ENCODE measurements at places on chromosomes 6 and 20.

GRCh38 chr6:148272597-148272996 lies 70.0 kb upstream of the SASH1 start:
- no peak for DNase-seq

- DNase-seq: no peak
Observed at GRCh38 chr6:44892579-44892978, 435.6 kb upstream of the RUNX2 start.

DNA sequence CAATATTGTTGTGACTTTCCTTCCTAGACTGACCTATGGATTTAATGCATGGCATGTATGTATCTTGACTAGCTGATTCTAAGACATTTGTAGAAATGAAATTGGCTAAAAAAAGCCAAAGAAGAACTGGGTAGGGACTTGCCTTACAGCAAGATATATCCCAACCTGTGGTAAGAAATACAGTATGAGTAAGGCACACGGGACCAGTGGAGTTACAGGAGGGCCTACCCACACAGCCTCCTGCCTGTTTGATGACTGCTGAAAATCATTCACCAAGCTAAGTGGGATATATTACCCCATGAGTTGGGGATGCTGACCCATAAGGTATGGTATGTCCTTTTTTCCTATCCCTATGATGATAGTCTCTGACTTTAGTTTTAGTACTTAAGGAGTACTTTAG lies 112.2 kb downstream of the INSM1 start:
- no peak for DNase-seq

GRCh38 chr6:1724616-1725015 lies 114.9 kb downstream of the FOXC1 start:
- no peak for DNase-seq

DNA sequence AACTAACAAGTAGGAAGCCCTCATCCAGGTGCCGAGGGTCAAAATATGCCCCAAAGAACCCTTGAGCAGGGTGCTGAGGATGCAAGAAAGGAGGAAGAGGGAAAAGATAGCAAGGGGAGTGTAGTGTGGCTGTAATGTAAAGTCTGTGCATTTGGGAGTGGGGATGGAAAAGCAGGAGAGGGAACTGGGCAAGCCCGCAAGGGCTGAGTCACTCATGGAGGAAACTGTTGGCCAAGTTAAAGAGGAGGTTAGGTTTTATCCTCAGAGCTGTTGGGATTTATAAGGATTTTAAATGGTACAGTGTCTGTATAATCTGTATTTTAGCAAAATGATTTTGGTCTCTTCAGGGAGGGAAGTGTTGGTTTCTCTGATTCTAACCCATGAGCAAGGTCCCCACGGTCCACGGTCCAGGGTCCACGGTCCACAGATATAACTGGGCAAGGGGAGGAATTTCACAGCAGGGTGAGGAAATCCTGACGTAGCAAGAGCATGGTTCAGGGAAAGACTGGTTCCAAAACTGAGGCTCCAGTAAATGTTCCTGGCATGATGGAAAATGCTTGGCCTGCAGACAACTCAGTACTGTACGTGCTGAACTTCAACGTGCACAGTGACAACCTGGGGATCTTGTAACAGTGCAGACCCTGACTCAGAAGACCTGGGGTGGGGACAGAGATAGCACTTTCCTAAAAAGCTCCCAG lies 759.8 kb downstream of the PTPRT start:
- DNase-seq: no peak

GRCh38 chr6:44309092-44309491 lies 4.1 kb downstream of the AARS2 start:
- DNase-seq: no peak

- DNase-seq: no peak
Observed at GRCh38 chr20:9507544-9508239, 6.7 kb upstream of the LAMP5 start.

- no peak for DNase-seq
Observed at GRCh38 chr6:10151144-10151915, 263.5 kb downstream of the TFAP2A start.

- DNase-seq: no peak
Observed at GRCh38 chr6:87333591-87334181, 4.6 kb upstream of the GJB7 start.

- no peak for DNase-seq
Observed at GRCh38 chr6:127090051-127090450, 28.4 kb upstream of the RSPO3 start.

GRCh38 chr6:55033016-55033546 lies 141.2 kb upstream of the HCRTR2 start:
- no peak for DNase-seq

GRCh38 chr6:140063021-140063399 lies 688.6 kb upstream of the CITED2 start:
- no peak for DNase-seq

DNA sequence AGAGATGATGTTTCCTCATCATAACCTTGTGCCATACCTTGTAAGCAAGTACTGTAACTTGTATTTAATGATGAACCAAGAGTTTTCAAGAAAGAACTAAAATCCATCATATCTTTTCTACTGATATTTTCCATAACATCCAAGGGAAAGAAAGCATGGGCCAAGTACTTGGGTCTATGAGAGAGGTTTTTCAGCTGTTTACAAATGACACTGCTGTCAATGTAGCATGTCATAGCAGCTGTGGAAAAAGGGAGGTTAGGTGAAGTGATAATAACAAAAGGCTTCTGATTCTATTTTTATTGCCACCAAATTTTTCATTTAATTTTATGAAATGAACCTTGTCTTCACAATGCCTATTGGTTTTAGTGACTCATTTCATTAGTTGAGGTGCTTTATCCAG lies 482.3 kb downstream of the LMBRD1 start:
- no peak for DNase-seq

DNA sequence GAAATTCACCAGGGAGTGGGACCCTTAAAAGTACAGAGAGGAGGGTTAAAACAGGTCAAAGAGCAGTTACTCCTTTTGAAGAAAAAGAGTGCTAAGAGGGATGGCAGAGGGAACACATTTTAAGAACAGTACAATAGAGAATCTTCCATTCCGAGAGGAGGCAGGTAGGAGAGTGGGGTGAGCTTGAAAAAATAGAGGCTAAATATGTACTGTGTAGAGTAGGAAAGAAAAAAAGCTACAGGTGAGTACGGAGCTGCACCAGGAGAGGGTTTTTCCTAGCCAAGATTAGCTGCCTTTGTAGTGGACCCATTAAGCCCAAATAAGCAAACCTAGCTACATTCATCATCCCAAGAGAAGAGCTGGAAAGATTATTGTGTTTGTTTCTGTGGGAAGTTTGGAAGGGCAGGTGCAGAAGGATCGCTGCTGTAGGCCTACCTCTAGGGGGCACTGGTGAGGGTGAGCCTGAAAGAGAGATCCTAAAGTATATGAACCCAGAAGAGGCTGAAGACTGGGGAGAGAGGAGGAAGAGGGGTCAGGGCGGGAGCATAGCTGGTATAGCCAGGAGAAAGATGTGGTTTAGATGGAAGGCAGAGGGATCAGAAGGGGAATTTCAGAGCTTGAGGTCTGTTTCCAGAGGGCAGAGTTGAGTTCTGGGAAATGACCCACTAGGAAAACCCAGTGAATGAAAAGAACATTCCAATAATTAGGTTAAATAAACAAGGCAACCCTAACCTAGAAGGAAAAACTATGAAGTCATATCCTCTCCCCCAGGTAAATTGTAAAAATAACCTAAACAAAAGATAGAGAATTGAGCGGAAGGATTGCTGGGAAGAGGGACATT lies 50.2 kb upstream of the HINT3 start:
- DNase-seq: no peak

DNA sequence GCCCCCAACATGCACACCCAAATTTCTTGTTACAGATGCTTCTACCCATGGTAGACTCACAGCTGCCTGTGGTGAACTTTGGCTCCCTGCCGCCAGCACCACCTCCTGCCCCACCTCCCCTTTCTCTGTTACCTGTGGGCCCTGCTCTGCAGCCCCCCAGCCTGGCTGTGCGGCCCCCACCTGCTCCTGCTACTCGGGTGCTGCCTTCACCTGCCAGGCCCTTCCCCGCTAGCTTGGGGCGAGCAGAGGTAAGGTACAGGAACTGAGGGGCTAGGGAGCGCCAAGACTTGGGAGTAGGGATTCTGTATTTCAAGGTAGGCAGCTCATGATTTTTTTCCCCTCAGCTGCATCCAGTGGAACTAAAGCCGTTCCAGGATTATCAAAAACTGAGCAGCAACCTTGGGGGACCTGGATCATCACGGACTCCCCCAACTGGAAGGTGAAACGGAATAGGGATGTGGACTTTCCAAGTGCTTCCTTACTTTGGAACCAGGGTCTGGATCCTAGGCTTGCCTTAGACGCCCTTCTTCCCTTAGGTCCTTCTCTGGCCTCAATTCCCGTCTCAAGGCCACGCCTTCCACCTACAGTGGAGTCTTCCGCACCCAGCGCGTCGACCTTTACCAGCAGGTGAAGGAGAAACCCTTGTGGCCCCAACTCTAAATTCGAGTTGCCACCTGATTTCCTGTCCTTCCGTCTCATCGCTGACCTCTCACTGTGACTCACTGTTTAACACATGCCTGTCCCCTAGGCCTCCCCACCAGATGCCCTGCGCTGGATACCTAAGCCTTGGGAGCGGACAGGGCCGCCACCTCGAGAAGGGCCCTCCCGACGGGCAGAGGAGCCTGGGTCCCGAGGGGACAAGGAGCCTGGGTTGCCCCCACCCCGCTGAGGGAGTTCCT lies 15.5 kb downstream of the BAG6 start:
- DNase-seq: no peak

DNA sequence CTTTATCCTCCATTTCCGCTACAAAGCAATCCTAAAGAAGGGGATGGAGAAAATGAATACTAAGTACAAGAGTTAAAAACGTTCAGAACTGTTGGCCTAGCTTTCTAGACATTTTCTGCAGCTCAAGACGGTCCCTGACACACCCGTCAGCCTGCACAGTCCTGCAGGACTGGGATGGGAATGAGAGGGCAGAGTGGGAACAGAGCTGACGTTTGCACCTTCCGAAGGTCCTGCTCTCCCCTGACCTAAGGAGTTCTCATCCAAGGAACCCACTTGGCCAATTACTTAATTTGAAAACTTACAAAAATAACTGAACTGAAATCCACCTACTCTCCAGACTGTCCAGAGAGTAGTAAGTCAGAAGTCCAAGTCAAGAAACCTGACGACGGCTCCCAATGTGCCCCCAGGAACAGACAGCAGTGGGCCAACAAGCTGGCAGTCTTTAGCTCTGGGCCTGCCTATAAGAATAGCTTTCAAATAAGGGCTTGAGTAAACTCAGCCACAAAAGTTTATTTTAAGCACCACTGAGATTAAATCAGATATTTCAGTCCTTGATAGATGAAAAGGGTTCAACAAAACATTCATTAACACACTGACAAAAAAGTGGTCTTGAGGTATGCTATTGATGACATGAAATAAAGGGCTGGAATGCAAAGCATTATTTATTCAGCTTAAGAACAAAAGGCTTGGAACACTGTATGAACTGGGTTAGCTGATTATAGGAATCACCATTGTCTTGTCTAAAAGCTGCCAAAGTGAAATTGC lies 76.8 kb downstream of the CNKSR3 start:
- DNase-seq: no peak

DNA sequence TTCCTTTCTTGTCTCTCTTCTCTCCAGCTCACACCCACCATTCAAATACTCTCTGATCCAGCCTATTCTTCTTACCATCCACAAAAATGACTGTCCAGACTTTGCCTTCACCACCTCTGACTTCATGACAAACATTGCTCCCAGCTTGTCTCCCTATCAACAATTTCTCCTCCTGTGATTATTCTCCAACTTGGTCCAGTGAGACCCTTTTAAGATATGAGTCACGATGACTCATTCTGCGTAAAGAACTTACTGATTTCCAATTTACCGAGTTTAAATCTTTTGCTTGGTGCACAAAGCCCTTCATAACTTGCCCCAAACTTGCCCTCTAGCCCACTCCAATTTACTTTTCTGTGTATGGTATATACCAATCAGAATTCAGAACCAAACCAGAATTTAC lies 833.2 kb downstream of the MAFB start:
- DNase-seq: no peak

DNA sequence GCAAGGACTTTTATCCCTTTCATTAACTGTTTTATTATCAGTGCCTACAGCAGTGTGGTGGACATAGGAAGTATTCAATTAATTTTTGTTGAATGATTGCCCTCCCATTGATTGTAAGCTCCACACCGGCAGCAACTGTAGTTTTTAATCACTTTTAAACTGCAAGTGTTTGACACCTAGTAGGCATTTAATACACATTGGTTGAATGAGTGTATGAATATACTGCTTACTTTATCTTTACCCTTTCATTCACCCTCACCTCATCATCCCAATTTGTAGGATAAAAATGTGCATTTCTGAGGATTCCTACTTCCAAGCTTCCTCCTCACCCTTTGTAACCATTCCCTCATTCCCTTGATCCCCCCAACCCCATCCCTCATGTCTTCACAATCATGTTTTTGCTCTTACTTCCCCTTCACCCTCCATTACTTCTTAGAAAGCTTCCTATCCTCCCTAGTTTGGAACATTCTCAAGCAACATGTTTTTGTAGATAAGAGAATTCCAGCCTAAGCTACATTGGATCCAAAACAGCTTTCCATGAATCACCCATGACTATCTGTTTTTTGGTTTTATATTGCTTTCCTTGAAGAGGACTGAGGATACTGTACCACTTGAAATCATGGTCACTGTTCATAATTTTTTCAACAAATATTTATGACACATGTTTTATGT lies 955 bp upstream of the SLC26A8 start:
- DNase-seq: no peak

DNA sequence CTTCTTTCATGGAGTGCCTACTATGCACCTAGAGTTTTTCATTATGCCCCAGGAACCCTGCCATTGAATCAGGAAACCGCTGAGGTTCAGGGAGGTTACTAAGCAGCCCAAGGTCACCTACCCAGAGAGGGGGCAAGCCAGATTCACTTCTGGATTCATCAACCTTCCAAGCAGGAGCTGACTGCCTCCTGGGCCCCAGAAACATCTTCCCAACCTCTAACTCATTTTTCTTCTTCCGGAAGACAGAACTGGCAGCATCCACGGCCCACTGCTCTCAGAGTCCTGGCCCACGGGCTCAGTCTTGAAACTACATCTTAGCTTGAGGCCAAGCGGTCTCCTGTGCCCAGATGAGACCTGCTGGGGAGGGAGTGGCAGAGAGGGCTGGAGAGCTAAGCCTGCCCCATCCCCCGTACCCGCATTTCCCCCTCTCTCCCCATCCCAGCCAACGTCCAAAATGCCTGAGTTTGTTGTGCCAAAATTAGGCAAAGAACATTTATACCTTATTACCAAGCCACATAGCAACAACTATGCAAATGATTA lies 281.0 kb downstream of the CDC5L start:
- DNase-seq: no peak

GRCh38 chr20:23082846-23083552 lies 3.1 kb downstream of the CD93 start:
- DNase-seq: no peak

DNA sequence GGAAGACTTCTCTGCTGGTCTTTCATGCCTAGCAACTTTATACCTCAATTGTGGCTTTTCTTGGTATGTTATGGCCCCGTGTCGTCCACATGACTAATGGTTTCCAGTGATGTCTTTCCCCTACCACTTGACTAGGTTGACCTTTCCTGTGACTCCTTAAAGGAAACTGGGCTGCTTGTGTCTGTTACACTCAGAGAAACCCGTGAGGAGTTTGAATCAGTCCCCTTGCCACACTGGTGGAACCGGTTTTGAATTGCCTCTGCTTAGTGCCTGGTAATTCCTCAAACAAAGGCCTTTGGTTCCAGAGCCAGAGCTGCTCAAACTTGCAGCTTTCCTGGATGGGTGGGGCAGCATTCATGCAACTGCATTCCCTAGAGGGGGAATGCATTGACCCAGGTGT lies 21.9 kb downstream of the ECT2L start:
- DNase-seq: no peak
